ENCODE measurements at places on chromosomes 2 and 18.

DNA sequence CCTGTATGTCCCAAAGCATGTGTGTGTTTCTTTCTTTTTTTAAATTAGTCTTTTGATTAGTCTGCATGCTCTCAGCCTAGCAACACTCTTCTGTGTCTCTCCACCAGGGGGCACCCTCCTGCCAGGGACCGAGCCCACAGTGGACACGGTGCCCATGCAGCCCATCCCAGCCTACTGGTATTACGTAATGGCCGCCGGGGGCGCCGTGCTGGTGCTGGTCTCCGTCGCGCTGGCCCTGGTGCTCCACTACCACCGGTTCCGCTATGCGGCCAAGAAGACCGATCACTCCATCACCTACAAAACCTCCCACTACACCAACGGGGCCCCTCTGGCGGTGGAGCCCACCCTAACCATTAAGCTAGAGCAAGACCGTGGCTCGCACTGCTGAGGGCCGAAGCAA lies 93.8 kb downstream of the NRP2 start:
- no peak for DNase-seq

DNA sequence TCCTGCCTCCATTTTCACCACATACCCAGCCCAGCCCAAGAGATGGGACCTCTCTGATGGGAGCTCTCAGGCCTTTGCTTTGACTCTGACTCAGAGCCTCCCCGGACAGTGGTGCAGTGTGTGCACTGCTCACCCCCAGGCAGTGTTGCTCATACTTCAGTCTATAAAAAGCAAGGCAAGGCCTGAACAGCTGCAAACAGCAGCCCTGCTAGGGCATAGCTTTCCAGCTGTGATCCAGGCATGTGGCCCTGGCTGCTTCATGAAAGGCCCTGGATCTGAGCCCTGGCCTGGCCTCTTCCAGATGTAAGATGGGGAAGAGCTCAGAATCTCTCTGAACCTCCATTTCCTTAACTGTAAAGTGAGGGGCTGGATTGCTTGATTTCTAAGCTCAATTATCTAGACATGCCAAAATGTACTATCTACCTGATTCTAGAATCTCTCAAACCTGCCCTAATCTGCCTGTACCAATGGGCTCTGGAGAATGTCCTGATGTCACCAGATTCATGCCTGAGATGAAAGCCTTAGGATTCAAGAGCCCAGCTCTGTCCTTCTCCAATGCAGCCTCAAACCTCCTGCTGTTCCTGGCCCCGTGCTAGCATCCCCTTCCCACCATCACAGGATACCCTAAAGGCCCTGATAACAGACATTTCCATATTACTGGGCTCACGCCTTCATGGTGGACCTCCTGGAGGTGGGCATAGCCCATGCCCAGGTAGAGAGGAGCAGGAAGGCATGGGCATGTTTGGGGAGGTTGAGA lies 206.9 kb downstream of the ARL4C start:
- no peak for DNase-seq

GRCh38 chr2:217610401-217610814 lies 392.4 kb downstream of the TNS1 start:
- DNase-seq = no peak

- DNase-seq = no peak
These were observed 20.3 kb upstream of the CYP1B1 start for GRCh38 chr2:38095996-38096861.

- DNase-seq = no peak
These were observed 40.7 kb downstream of the CTDP1 start for GRCh38 chr18:79720359-79720733.

GRCh38 chr18:68394705-68395104 lies 320.2 kb downstream of the TMX3 start:
- no peak for DNase-seq

DNA sequence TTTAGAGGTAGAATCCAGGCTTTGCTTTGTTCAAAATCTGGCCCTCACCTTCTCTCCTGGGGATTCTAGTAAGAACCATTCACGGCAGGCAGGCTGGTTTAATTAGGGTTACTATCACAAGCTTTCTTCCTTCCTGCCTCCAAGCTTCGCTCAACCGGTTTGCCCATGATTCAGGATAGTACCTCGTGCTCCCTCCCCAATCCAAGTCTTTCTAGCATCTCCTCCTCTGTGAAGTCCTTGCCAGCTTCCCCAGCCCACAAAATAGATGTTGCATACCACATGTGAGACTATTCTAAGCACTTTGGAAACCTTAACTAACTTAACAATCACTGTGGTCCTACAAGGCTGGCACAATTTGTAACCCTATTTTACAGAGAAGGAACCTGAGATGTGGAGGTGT lies 135.1 kb downstream of the SOCS6 start:
- DNase-seq = no peak

GRCh38 chr2:222892321-222892720 lies 31.5 kb downstream of the ACSL3 start:
- no peak for DNase-seq

- peak; percentile 4 for DNase-seq
These were observed 200.8 kb downstream of the SLC8A1 start for GRCh38 chr2:40251137-40251536.

DNA sequence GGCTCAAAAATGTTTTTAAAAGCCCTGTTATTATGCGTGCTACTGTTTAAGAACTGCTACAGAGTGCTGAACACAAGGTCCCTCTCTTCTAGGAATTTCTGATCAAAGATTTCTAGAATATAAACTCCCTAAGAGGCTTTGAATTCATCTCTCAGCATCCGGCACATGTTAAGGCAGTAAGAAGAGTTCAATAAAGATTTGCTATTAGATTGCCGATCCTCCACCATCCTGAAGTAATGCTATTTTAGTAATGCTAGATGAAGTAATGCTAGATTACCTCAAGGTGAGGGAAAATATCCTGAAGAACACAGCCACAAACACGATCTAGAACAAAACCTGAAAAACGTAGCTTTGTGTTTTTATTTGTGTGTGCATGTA lies 949 bp upstream of the MYL12B start:
- no peak for DNase-seq

- DNase-seq = no peak
These were observed 752.2 kb downstream of the DPP10 start for GRCh38 chr2:115194623-115195022.

GRCh38 chr2:85772019-85772745 lies 18.4 kb downstream of the ATOH8 start:
- DNase-seq = peak; percentile 98

DNA sequence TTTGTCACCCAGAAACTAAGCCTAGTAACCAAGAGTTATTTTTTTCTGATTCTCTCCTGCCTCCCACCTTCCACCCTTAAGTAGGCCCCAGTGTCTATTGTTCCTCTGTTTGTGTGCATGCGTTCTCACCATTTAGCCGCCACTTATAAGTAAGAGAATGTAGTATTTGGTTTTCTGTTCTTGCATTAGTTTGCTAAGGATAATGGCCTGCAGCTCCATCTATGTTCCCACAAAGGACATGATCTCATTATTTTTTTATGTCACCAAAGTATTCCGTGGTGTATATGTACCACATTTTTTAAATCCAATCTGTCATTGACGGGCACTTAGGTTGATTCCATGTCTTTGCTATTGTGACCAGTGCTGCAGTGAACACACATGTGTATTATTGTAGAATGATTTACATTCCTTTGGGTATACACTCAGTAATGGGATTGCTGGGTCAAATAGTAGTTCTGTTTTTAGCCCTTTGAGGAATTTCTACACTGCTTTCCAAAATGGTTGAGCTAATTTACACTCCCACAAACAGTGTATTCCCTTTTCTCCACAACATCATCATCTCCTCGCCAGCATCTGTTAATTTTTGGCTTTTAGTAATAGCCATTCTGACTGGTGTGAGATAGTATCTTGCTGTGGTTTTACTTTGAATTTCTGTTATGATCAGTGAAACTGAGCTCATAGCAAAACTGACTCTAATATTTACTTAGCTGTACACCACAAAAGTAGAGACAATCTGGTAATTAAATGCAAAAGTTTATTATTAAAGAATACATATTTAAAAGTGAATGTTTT lies 660.1 kb upstream of the SLC8A1 start:
- DNase-seq = no peak

- no peak for DNase-seq
These were observed 50.2 kb upstream of the MRPL33 start for GRCh38 chr2:27721335-27721734.

- no peak for DNase-seq
These were observed 358.7 kb downstream of the SETBP1 start for GRCh38 chr18:45039376-45039775.

- DNase-seq = no peak
These were observed 189.3 kb downstream of the HDAC4 start for GRCh38 chr2:239211396-239212094.

- peak; percentile 3 for DNase-seq
These were observed 31.3 kb downstream of the LANCL1 start for GRCh38 chr2:210445116-210445707.

DNA sequence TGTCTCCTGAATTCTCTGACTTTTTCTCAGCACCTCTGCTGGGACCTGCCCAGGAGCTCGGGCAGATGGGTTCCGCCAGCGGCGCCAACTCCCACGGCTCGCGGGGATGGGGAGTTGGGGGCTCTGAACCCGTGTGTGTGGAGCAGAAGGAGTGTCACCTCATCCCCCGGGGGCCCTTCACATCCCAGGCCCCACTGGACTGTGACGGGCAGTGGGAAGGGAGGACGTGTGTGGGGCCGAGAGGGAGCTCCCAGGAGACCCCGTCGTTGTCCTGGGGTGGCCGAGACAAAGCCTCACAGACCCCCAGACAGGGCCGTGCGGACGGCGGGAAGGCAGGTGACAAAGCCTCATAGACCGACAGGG lies 130.0 kb upstream of the CTDP1 start:
- DNase-seq = no peak

- no peak for DNase-seq
These were observed 14.4 kb downstream of the TMEM37 start for GRCh38 chr2:119446037-119446436.

DNA sequence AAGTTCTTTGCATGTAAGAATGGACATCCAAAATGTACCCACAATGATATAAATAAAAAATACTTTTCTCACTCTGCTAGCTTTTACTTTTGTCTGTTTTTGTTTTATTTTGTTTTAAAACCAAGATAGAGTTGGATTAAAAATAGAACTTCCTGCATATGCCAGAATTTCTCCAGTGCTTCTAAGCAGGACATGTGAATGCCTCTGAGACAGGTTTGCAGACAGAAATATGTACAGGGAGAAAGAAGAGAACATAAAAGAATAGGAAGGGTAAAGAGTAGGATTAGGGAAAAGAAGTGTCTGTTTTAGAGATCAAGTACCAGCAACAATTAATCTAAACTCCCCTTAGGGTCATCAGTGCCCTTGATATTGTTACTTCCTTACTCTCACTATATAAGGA lies 114.4 kb downstream of the BMPR2 start:
- no peak for DNase-seq

Measured in NCI-H446 treated with DMSO at 0.1 percent for 48 hours (cell line).